IMR-90 (cell line): ENCODE measurements at places on chromosomes 13 and 19. TPM values are rescaled to one million over a fixed set of nuclear protein-coding genes. Genes with fewer than 3 reads are reported as not detected.

- no peak for DNase-seq
These were observed 51.9 kb upstream of the UQCRFS1 start for GRCh38 chr19:29264897-29265296.

- peak; percentile 10 for DNase-seq
These were observed 17.1 kb upstream of the SHFL start for GRCh38 chr19:10069046-10069445.

GRCh38 chr13:75867379-75868117 is 231.4 kb downstream of the LMO7 start:
- DNase-seq: no peak

- DNase-seq: no peak
These were observed 273.4 kb downstream of the NHLRC3 start for GRCh38 chr13:39311619-39312018.

The CGB8 gene
- total RNA-seq: not detected in 2 replicates

DNA sequence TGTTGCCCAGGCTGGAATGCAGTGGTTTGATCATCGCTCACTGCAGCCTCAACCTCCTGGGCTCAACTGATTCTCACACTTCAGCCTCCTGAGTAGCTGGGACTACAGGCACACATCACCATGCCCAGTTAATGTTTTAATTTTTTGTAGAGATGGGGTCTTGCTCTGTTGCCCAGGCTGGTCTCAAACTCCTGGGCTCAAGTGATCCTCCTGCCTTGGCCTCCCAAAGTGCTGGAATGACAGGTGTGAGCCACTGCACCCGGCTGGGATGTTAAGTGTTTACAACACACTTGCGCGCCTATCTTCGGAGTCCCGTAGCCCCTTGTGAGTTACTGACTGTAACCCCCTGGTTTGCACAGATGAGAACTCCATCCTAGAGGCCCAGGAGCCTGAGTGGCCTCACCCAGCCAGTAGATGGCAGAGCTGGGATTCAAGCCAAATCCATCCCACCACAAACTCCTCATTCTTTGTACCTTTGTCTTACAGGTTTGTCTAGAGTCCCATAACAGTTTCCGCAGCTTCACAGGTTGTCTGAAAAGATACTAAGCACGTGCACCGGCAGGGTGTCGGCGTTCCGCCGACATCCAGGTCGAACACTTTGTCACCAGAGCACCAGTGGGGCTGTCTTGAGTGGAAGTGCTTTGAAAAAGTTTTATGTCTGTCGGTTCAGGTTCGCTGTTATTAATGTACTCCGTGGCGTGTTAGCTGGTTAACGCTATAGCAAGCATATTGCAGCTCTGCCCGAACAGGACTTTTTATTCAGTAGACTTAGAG is 14.7 kb downstream of the MAG start:
- DNase-seq: no peak

DNA sequence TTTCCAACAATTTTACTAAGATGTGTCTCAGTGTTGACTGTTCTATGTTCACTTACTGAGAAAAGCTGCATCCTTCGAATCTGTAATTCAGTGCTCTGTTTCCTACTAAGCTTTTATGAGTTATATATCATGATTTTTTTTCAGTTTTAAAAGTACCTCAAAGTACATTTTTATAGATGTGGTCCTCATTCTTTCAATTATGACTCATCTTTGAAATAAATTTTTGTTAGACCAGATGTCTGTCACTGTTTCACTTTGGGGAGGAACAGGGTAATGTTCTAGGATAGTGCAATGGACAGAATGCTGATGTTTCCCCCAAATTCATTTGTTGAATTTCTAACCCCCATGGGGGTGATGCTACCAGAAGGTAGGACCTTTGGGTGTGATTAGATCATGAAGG is 74.8 kb downstream of the NALCN start:
- peak; percentile 12 for DNase-seq

DNA sequence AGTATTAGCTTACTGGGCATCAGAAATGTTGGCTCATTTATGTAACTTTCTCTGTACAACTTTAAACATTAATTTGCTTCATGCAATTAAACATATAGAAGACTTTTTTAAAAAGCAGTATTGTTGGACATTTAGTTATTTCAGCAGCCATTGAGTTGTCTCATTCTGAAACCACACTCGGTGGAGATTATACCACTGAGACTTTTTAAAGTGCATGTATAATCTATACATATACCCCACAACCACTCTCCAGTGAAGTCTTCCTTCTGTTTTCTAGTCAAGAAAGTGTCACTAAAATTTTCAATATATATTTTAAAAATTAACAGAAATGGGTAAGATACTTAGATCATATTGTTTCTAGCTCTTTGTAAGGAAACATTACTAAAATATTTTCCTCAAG is 15.5 kb downstream of the SETDB2 start:
- DNase-seq: no peak

The FFAR2 gene
- total RNA-seq: not detected in 2 replicates

The UBE2L5 gene
- 0.18 TPM in 1 of 2 replicates, not detected in the other for total RNA-seq

DNA sequence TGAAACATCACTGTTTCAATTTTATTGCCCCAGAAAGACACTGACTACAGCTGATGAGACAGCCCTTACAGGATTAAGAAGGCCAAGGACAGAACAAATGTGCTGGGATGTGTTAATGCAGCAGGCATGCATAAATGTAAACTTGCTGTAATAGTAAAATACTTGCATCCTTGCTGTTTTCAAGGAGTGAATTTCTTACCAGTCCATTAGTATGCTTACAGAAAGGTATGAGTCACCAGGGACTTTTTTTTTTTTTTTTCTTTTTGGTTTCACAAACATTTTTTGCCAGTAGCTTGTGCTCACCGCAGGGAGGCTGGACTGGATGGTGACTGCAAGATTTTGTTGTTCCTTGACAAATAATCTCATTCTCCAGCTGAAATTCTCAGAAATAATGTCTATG is 55.1 kb downstream of the GPR180 start:
- peak; percentile 99 for DNase-seq

The CGB3 gene
- not detected in 2 replicates for total RNA-seq

GRCh38 chr13:86562866-86563265 is 763.6 kb upstream of the SLITRK6 start:
- DNase-seq: no peak

The NCCRP1 gene
- not detected in 2 replicates for total RNA-seq

The ZNF610 gene
- 3.6 TPM in 2 replicates for total RNA-seq

DNA sequence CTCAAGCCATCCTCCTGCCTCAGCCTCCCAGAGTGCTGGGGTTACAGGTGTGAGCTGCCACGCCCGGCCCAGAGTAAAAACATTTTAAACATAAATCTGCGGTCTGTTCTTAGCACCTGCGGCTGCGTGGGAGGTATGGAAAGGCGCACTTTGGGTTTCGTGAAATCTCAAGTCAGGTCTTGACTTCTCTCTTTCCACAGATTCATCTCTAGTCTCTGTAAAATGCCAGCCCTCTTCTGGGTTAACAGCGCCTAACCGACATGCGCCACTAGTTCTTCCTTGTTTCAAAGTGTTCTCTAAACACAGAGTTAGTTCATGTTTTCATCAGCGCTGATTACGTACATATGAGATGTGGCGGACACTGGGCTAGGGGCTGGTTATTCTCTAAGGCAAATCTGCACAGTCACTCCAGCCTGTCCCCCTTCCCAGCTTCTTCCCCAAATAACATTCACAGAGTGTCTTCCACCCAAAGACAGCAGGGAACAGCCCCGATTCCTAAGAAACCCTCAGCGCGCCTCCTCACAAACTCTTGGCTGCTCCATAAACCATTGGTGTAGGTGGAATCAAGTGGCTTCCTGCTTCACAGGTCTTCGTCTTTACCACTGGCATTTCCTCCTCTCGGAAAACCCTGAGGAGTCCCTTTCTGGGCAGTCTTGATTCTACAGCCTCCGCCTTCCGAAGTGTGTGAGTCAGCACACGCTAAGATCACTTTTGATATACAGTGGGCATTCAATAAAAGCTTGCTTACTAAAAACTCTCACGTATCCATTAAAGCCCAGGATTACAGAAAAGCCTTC is 1.4 kb downstream of the PARP4 start:
- DNase-seq: peak; percentile 91

The CYP2A6 gene
- total RNA-seq: not detected in 2 replicates

DNA sequence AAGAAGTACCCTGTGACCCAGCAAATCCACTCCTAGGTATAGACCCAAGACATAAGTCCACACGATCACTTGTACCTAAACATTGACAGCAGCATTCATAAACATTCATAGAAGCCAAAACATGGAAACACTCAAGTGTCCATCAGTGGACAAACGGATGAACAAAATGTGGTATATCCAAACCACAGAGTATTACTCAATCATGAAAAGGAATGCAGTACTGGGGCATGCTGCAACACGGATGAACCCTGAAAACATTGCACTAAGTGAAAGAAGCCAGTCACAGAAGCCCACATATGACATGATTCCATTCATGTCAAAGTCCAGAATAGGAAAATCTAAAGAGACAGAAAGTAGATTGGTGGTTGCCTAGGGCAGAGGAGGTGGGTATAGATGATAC is 22.8 kb upstream of the CCNE1 start:
- no peak for DNase-seq

The ZNF43 gene
- total RNA-seq: 8.8 and 10.6 TPM in 2 replicates

The CEACAM5 gene
- total RNA-seq: not detected in 2 replicates

The ZNF726 gene
- total RNA-seq: 1.9 and 2.0 TPM in 2 replicates

GRCh38 chr19:16449330-16449961 is 22.3 kb downstream of the EPS15L1 start:
- DNase-seq: peak; percentile 19

GRCh38 chr19:14558370-14559066 is 13.3 kb downstream of the NDUFB7 start:
- no peak for DNase-seq

The ADGRE3 gene
- total RNA-seq: not detected in 2 replicates

The C3 gene
- total RNA-seq: 0.28 TPM in 1 of 2 replicates, not detected in the other

DNA sequence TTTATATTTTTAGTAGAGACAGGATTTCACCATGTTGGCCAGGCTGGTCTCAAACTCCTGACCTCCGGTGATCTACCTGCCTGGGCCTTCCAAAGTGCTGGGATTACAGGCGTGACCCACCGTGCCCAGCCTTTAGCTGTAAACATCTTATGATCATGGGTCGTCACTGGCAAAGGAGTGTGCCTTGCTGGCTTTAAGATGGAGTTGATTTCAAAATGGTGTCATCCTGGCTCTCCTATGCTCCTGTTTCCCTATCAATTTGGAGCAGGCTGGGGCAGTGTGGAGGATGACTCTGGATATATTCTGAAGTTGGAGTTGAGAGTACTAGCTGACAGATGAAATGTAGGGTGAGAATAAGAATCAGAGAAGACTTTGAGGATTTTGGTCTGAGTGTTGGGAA is 18.4 kb upstream of the ATP8A2 start:
- no peak for DNase-seq

DNA sequence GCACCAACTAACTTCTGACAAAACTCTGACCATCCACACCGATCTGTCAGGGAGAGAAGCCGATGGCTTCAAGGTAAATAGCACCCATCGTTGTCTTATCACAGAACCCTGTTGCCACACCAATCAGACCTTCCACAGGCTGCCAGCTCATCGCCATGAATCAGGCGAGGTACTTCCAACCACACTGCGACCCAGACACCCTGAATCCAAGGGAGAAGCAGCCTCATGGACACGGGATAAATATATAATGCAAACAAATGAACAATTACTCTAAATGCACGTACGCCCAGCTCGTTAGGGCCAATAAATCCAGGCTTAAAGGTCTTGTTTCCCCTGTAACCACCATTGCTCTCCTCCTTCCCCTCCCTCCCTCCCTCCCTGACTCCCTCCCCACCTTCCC is 20.8 kb downstream of the RANBP3 start:
- DNase-seq: peak; percentile 62

The AKAP11 gene
- total RNA-seq: 19.7 and 24.4 TPM in 2 replicates

DNA sequence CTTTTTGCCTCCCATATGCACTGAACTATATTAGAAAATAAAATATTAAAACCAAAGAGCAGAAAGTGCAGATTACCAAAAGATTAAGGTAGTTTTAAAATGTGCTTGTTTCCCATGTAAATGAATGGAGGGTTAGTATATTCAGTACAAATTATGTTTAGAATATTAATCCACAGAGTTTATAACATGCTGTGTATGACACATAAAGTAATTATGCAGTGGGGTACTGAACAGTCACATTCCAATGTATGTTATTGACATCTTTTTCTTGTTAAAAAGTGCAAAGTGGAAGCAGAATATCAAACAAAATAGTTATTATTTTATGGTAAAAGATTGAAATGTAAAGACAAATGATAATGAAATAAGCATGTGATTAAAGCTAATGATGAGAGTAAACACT is 79.3 kb downstream of the GPC6 start:
- DNase-seq: peak; percentile 48

- DNase-seq: no peak
These were observed 424.4 kb downstream of the FGF14 start for GRCh38 chr13:101977475-101977874.

- DNase-seq: no peak
These were observed 1435.2 kb downstream of the UQCRFS1 start for GRCh38 chr19:27777726-27778125.

DNA sequence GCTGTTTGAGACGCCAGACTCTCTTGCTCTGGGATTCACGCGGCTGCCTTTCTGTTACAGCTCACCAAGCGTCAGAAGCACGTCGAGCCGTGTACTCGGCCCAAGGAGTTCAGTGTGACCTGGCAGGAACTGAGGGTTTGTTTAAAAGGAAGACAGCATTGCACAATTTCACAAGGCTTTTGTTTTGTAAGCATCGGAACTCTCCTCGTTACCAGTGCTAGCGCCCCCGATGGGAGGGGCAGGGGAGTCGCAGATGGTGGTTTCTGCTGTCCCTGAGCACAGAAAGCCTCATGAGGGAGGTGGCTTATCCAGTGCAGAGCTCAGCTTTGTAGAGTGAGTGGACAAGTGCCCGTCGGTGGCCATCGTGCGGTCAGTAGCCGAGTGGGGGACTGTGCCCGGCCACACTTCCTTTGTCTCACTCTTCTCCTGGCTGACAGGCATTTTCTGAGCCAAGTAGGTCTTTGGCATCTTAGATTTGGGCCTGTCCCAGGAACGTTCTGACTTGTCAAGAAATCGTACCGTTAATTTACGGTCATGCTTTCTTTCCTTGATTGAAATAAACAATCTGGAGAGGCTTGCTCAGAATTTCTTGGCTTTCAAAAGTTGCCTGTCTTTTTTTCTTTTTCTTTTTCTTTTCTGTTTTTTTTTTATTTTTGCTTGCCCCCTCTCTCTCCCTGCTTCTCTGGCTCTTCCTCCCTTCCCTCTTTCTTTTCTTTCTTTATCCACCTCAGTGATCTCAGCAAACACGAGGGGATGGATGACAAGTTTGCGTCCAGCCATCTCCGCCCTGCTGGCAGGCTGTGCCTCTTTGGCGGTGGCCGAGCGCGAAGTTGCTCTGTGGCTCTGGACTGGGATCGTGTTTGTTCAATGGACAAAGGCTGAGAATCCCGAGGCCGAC is 7.7 kb downstream of the KDM4B start:
- DNase-seq: peak; percentile 98

The VSTM1 gene
- not detected in 2 replicates for total RNA-seq

The CGB5 gene
- not detected in 2 replicates for total RNA-seq

The BIVM gene
- 7.2 and 12.2 TPM in 2 replicates for total RNA-seq

The FPR1 gene
- not detected in 2 replicates for total RNA-seq

The CCDC97 gene
- total RNA-seq: 4.1 and 5.8 TPM in 2 replicates

GRCh38 chr13:22073718-22074117 is 402.8 kb downstream of the FGF9 start:
- DNase-seq: no peak

- no peak for DNase-seq
These were observed 28.5 kb upstream of the PLEKHF1 start for GRCh38 chr19:29636553-29637360.

- DNase-seq: no peak
These were observed 11.1 kb upstream of the ATP12A start for GRCh38 chr13:24668955-24669582.

GRCh38 chr19:21434516-21434915 is 37.6 kb downstream of the ZNF493 start:
- no peak for DNase-seq

The ACER1 gene
- not detected in 2 replicates for total RNA-seq

- DNase-seq: no peak
These were observed 5.5 kb downstream of the PDE4C start for GRCh38 chr19:18220632-18221275.

The MEF2B gene
- total RNA-seq: under 0.01 and 0.18 TPM in 2 replicates

The CEACAM4 gene
- total RNA-seq: not detected in 2 replicates
